Glomerular endothelial cell (primary cell): ENCODE measurements at places on chromosomes 7 and 10.

DNA sequence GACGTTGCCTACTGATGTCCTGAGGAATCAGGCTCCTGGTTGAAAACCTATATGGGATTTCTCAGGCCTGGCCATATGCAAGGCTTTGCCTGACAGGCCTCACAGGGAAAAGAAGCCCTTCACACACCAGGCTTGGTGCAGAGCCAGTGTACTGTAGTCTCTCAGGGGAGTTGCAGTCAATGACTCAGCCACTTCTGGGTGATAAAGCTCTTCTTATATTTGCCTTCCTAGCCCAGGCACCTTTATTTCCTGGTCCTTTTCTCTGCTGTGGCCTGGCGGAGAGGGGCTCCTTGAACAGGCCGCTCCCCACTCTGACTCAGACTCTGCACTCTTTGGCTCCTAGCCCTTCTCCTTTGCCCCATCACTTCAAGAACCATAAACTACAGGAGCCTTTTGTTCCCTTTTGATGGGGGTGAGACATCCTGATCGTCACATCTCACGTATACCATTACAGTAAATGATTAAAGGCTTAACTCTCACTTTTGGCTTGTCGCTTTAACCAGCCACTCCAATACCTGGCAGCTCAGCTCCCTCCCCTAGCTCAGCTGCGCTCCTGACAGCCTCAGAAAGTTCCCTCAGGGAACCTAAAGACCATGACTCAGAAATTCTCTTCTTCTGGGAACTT is 33.5 kb downstream of the DPY19L1 start:
- DNase-seq, result no peak

DNA sequence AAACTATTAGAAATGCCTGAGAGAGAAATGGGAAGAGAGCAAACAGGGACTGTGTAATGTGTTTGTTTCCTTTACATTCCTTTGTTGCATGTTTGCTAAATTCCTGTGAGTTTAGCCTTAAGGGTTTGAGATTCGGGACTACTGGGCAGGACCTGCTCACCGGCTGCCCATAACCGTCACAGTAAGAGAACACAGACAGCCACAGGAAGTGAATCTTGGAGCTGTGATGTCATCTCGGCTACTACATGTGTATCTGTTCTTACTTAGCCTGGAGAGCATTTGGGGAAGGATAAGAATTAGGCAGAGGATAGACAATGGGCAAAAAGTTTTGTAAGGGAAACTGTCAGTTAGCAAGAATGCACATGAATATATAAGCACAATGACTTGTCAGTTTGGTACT is 485.1 kb upstream of the KLF6 start:
- peak; percentile 37 for DNase-seq

DNA sequence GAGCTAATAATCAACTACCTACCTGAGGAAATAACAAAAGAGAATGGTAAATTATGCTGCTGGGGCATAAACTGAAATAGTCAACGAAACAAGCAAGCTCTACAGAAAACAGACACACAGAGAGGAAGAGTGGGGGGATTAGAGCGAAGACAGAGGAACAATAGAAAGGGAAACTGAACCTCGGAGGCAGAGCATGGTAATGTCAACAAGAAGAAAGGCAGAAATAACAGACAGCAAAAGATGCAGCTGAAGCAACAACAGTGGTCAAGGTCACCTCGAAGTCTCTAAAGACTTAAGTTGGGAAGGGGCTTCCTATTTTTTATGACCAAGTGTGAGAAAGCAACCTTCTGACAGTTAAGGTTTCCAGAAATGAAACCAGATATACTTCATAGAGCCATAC is 177.0 kb downstream of the ZNF438 start:
- no peak for DNase-seq

GRCh38 chr7:17103170-17103569 is 195.3 kb upstream of the AHR start:
- DNase-seq, result no peak

DNA sequence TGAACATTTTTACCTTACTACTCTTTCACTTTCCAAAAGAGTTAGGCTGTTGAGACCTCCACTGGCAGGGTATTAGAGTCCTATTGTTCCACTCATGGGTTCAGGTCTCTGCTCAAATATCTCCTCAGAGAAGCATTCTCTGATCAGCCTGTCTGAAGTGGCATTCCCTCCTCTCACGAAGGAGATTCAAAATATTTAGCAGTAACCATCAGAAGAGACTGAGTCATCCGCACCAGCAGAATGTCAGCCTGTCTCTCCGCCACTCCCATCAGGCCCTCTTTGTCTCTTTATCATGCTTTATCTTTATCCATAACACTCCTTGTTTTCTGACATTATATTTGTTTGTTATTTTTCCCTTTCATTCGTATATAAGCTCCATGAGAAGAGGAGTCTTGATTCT is 79.1 kb downstream of the AASS start:
- DNase-seq, result no peak

DNA sequence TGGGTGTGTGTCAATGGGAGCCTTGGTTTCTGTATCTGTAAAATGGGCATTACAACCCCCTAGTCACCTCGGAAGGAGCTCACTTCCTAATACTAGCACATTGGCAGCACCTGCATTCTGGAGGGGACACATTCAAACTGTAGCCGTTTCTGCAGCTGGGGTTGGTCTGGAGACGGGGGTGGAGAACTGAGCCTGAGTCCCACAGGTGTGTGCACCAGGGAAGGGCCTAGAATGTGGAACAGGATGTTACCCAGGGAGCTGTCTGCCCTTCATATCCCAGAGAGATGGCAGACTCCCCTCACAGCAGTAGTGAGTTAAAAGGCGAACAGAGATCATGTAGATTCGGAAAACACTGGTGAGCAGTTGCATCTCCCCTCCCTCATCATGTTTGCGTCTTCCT is 272.8 kb upstream of the ZNF32 start:
- DNase-seq, result no peak

- DNase-seq, result no peak
These were observed 116.5 kb downstream of the SPDYE5 start for GRCh38 chr7:75608451-75609122.

- no peak for DNase-seq
These were observed 186.7 kb upstream of the PLXDC2 start for GRCh38 chr10:19629567-19629966.

DNA sequence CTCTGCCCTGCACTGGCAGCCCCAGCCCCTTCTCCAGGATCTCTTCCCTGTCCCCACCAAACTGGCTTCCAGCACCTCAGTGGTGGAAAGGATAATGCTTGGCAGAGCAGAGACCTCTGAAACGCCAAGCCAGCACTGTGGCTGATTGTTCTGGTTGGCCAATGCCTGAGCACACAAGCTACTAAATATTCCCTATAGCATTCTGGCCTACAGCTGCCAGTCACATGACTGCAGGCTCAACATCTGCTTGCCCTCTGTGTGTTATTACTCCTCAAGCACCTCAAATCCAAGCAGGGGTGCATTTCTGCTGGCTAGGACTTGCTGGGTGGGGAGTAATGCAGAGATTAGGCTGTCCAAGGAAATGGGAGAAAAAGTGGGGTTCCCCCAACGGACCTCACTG is 6.1 kb downstream of the TBATA start:
- no peak for DNase-seq

- no peak for DNase-seq
These were observed 87.3 kb downstream of the CCSER2 start for GRCh38 chr10:84415539-84416244.

DNA sequence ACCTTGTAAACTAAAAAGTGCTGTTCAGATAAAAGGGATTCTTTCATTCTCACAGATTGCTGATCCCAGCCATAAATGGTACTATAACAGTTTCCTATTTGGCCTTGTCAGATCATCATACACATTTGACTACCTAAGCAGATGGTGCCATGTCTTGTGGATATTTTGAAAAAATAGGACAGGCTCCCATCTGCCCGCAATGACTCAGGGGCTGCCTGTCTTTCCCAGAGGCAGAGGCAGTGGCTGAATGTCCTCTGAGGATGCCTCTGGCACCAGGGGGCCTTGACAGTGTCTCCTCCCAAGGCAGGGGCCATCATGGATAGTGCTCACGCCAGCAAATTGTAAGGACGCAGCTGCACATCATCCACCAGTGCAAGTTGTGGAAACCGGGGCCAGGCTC is 323.0 kb upstream of the PODXL start:
- DNase-seq, result no peak

DNA sequence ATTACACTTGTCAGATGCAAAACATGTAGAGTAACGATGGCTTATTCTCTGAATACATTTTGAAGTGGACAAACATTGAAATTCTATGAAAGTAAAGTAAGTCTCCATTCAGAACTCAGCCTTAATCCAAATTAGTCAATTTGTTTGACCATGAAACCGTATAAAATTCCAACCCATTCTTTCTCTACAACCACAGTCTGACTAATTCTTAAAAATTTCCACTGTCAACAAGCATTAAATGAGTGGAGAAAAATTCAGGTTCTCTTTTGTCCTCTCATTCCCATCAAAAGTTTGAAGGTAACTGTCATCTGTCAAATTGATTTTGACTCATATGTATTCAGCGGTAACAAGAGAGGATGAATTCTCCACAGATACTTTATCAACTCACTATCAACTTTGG is 1031.5 kb downstream of the SORCS1 start:
- no peak for DNase-seq

- no peak for DNase-seq
These were observed 54.8 kb downstream of the CCDC71L start for GRCh38 chr7:106606120-106606519.

- DNase-seq, result no peak
These were observed 98.7 kb upstream of the SEMA3D start for GRCh38 chr7:85285527-85285926.

DNA sequence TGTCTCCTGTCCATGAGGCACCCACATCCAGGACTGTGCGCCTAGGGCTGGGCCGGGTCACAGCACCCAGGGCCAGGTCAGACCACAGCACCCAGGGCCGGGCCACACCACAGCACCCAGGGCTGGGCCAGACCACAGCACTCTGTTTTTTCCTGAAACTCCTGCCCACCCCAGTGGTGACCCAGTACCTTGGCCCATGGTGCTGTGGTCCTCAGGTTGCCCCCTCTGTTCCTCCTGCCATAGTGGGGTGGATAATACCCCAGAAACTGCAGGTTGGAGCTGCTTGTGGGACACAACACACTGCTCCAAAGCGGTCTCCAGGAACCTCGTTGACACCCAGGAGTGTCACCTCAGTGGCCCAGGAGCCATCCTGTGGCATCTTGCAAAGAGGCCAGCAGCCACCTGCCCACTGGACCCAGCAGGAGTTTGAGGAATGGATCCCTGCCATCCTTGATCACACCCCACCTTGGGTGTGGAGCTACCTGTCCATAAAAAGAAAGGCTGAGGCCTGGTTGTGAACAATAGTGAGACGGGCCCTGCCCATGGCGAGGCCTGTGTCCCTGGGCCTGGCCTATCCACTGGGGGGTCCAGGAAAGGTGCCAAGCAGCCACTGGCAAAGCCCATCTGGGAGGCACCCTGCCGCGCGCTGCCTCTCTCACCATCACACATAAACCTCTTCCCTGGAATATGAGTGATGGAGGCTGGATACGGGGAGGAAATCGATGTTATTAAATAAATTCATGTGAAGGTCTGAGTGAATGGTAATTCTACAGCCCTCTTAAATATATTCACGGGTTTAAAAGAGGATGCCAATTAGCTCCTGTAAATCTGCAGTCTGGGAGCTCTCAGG is 89.0 kb downstream of the NKX6-2 start:
- no peak for DNase-seq

- no peak for DNase-seq
These were observed 23.3 kb downstream of the PRKG1 start for GRCh38 chr10:51097546-51097945.

DNA sequence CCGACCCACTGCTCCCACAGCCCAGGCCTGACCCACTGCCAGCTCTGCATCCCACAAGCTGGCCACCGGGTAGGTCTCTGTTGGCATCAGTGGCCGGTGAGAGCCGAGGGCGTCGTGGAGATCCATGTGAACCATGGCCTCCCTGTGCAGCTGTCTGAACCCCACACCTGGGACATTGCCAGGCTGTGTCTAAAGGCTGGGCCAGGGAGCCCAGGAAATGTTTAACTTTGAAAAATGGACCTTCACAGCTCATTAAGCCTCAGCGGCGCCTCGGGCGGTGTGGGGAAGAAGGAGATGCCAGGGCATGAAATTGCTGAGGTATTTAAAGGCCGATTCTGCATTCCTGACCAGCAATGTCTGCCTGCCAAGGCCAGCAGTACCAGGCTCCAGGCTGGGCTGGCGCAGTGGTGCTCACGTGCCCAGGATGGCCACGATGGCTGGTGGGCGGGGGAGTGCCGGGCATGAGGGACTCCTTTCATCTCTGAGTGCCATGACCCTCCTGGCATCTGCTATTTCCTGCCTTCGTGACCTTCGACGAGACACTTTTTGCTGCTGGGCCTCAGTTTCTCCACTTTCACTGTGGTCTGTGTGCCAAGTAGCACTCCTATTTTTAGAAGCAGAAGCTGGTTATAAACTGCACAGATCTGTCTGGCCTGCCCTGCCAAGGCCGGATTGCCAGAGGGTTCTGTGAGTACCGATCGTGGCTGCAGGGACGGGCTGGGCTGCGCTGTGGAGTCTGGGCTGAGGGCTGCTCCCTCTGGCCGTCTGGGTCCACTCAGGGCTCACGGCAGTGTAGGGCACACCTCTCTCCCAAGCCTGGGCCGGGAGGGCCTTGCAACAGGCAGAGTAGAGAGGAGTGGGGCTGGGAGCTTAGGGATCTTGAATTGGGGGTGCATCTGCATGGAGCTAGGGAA is 21.8 kb downstream of the ELFN1 start:
- no peak for DNase-seq

- no peak for DNase-seq
These were observed 83.3 kb upstream of the MKLN1 start for GRCh38 chr7:131244259-131244852.

- no peak for DNase-seq
These were observed 25.2 kb downstream of the DIP2C start for GRCh38 chr10:664301-664700.

DNA sequence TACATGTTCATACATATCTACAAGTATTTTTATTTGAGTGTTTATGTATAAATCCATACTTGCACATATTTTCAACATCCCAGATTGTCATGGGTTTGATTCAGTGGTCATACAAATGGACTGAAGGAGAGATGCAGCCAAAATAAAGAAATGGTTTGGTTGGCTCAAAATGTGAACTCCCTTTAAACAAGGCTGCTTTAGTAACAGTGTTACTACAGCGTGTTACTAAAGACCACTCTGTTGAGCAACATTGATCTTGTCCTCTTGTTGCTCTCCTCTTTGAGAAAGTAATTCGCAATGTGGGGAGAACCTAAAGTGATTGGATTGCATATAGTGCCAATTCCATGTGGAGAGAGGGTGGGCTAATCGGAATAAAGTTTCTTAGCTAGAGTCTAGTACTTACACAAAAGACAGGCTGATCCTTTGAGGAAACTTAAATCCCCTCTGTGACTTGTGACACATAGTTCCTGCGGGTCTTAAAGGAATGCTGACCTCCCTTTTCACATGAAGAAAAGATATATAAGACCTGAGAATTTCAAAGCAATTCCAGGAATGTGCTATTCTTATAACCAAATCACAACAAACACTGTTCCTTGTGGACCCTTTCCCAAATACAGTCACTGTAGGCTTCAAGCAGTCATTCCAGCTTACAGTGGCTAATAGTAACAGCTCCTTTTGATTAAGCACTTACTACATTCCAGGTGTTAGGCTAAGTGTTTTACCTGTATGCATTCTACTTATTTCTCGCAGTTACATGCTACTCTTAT is 144.3 kb downstream of the FZD1 start:
- DNase-seq, result no peak
